ENCODE measurements at places on chromosomes 3 and 15.

GRCh38 chr3:138118612-138119422 lies 3.4 kb upstream of the DZIP1L start:
- peak; percentile 67 for DNase-seq

DNA sequence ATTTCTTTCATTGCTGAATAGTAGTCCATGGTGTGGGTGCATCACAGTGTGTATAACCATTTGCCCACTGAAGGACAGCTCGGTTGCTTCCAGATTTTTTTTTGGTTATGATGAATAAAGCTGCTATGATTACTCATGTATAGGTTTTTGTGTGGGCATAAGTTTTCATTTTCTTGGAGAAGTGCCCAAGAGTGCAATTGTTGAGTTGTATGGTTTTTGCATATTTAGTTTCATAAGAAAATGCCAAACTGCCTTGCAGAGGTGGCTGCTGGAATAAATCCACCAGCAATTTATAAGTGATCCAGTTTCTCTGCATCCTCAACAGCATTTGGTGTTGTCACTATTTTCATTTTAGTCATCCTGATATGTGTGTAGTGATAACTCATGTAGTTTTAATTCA lies 8.4 kb upstream of the SPESP1 start:
- peak; percentile 18 for DNase-seq

DNA sequence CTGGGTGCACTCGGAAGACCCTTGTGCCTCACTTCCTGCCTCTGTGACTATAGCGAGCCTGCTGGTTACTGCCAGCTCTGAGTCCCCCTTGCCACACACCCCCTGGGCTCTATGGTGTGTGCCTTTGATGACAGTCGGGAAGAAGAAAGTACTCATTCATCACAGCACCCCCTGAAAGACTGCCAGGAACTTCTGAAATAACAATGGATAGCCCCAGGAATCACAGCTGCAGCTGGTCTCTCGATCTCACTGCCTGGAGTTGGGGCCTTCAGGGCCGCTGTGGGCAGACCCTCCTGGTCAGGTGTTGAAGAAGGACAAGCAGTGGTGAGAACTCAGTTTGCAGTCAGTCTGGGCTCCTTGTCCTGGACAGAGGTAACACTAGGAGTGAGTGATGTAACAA lies 9.8 kb upstream of the RPP14 start:
- no peak for DNase-seq

DNA sequence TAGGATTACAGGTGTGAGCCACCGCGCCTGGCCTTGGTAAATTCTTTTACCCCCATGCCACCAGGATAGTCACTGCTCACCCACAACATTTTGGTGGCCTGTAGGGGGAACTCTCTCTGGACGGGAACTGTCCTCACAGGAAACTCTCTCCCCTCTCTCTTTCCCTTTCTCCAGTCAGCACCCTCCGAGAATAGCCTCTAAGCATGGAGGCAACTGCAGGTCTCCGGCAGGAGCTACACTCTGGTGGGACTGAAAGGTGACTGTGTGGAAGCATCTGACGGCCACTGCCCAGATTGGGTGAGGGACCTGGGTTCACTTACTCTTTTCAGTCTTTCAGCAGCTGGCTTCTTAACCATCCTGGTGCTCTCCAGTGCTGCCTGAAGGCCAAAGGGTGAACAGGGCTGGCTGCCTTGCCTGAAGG lies 21.3 kb downstream of the TRANK1 start:
- no peak for DNase-seq

- DNase-seq: no peak
These were observed 5.1 kb downstream of the CXCR6 start for GRCh38 chr3:45948311-45948781.

DNA sequence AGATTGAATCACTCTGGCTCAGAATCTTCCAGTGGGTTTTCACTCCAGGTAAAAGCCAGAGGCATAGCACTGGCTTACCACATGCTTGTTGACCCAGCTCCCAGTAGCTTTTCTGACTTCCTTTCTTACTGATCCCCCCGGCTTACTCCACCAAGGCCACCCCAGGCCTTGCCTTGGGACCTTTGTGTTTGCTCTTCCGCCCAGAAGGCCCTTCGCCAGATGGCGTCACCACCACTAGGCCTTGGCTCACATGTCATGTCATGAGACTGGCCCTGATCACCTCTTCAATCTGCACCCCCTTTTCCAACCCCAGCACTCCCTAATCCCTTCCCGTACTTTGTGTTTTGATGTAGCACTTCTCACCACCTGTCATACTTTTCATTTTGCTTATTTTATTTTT lies 98.5 kb upstream of the UMPS start:
- DNase-seq: no peak

- DNase-seq: no peak
These were observed 42.9 kb downstream of the ATP13A3 start for GRCh38 chr3:194443901-194444300.

DNA sequence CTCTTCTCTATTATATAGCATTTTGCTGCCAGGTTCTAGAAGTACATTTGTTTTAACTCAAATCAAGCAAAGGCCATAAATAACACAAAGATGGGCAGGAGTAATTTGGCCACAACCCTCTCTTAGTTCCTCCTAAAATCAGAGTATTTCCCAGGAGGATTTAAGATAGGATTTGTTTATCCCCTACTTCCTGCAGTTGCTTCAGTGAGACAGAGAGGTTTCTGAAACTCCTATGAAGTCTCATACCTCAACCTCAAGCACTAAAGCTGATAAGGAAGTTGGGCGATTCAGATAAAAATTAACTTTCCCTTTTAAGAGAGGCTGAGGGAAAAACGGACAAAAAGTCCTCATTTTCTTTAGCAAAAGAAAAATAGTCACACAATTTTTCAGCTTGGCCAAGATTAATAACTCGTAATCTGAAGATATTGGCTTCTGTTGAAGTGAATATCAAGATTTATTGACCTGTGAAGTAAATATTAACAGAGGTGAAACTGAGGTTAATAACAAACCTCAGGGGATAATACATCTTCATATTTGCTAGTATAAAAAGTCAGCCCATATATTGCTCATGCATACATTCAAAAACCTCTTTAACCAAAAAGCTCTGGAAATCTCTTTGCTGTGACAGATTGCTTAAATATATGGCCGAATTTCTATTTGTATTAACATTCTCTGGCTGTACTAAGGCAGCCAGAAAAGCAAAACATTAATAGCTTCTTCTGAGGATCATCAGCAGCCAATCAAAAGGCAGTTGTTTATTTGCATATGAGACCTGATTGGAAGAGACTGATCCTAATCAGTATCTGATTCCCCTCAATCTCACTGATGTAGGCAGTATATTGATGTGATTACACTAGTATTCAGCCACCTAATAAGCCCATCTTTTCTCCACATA lies 90.6 kb upstream of the GADL1 start:
- DNase-seq: no peak

GRCh38 chr3:25594007-25594502 lies 70.7 kb downstream of the TOP2B start:
- peak; percentile 58 for DNase-seq

DNA sequence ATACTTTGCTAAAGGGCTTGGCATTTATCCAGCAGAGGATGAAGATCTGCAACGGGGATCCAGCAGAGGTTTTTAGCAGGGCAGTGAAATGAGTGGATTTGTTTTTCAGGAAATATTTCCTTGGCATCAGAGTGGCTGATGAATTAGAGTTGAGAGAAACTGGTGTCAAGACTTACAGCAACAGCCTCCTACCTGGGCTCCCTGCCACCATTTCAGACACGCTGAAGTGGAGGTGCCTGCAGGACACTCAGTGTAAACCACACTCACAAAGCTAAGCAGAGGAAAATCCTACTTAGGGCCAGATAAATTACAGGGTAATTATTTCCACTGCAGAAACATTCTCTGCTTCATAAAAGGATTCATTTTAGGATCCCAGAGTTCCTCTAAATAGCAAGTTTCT lies 519.7 kb downstream of the FGF12 start:
- DNase-seq: no peak

DNA sequence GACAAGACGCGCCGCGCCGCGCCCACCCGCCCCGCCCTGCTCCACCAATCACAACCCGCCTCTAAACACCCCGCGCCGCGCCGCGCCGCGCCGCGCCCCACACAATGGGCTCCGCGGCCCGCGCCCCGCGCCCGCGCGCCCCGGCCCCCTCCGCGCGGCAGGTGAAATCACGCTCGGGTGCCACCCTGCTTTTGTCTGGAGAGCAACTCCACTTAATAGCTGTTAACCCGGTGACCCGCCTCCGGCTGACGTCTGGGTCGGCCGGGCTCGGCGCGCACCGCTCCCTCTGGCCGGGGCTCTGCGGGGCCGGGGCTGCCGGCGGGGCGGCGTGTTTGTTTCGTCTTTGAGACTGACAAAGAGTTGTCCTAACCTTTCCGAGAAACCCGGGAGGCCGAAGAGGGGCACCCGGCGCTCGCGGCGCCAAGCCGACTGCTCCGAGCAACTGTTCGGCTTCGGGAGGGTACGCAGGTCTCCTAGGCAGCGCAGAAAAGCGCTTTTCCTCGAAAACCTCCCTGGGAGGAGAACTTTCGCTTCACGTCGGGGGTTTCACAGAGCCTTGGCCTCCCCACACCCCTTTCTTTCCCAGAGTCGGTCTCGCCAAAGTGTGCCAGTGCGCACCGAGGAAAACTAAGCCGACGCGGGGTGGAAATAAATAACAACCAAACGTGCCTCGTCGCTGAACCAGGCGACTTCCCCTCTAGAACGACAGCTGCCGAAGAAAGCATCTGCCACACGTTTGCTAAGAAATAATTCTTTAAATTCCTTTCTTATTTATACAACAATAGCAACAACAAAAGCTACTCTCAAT lies 518.4 kb downstream of the FOXP1 start:
- DNase-seq: peak; percentile 48

DNA sequence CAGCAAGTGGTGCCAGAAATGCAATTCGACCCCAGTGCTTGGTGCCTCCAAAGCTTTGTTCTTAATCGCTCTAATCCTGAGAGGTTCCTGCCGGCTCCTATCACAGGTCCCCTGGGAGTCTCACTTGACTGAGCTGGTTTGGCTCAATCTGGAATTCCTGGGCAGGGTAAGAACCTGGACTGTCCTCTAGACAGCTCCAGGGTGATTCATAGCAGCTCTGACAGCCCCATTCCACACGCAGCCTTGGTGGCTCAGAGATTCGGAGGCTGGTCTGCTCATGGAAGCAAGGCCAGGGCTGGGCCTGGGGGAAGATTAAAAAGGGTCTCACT lies 37.9 kb downstream of the MYO5C start:
- no peak for DNase-seq

GRCh38 chr3:15391007-15391406 lies 36.3 kb downstream of the METTL6 start:
- no peak for DNase-seq

- DNase-seq: peak; percentile 72
These were observed 181.5 kb upstream of the ICE2 start for GRCh38 chr15:60660290-60661051.

DNA sequence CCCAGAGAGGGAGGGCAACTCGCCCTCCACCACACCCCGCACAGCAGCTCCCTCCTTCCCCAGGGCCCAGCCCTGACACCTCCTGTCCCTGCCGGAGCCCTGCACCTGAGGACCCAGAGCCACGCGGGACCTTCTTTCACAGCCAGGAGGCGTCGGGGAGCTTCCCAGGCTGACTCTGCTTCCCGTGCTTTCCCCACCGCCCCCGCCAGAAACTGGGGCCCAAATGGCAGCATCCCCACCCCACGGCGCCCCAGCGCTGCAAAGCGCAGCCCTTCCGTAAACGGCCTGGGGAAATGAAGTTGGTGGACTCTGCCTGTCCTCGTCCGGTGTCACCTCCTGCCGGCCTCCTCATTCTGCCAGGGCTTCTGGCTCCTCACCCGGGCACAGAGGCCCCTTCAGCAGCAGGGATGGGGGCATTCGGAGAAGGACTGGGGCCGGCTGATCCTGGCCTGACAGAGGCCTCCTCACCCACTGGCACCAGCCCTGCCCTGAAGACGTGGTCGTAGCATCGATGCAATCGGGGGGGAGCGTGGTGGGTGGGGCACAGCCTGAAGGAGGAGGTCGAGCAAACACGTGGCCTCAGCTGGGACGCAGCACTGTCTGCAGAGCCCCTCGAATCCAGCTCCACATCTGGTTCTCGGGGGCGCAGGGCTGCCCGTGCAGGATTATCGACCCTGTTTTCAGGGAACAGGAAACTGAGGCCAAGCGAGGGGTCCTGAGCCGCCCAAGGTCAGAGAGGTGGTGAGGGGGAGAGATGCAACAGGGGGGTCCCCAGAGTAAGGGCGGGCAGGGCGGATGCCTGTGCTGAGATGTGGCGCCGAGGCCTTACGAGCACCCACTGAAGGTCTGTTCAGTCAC lies 235.4 kb downstream of the XXYLT1 start:
- DNase-seq: no peak

GRCh38 chr3:124951511-124952281 lies 17.1 kb upstream of the MUC13 start:
- peak; percentile 4 for DNase-seq

- peak; percentile 44 for DNase-seq
These were observed 4.0 kb downstream of the C3orf52 start for GRCh38 chr3:112089956-112090886.

DNA sequence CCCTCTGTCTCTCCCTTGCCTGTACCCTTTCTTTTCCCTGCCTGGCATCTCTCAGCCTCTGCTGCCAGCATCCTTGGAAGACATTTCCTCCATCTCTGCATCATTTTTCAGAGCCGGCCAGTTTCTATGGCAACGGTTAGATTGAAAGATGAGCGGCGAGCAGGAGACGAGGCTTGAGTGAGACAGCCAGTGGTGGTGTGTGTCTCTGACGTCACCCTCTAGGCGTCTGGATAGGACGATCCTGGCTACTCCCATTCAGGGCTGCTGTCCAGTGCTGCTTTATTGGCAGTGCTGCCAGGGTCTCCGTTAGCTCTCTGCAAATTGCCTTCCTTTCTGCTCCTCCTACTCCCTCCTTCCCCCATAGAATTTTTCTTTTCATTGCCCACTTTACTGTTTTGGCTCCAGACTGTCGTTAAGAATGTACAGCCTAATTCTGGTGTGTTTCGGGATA lies 57.9 kb downstream of the TRAK1 start:
- DNase-seq: no peak

GRCh38 chr3:85258326-85258725 lies 299.5 kb downstream of the CADM2 start:
- no peak for DNase-seq

GRCh38 chr15:90020021-90020735 lies 19.1 kb downstream of the ZNF710 start:
- DNase-seq: no peak

DNA sequence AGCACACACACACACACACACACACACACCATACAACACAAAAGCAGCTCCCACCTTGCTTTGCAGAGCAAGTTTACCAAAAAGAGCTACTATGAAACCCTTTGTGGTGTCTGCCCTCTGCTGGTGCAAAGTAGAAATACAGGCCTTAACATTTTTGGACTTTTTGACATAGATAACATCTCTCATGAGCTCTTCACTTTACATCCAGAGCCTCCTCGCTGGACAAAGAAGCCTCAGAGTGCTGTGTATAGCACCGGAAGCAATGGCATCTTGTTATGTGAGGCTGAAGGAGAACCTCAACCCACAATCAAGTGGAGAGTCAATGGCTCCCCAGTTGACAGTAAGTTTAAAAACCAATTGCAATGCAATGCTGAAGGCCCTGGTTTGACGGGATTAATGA lies 157.9 kb downstream of the CHL1 start:
- peak; percentile 31 for DNase-seq

GRCh38 chr15:74954515-74954914 lies 2.1 kb downstream of the RPP25 start:
- no peak for DNase-seq
